ENCODE measurements at places on chromosomes 12 and 14. TPM values are rescaled to one million over a fixed set of nuclear protein-coding genes. Genes with fewer than 3 reads are reported as not detected.
A peak's percentile ranks its signal among the peaks of the same experiment; 100 is the strongest.

DNA sequence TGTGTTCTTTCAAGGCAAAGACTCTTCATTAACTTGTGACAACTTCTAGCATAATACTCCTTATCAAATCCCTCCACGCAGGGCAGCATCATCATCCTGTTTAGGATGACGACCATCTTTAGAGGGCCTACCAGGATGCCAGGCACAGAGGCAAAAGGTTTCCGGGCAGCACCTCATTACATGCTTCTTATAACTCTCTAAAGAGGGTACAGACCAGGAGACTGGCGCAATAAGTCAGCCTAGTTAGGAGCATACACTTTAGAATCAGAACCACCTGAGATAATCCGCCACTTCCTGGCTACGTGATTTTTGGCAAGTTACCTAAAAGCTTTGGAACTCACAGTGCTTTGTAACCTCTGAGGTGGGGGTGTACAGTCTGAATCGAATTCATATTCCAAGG lies 136.0 kb upstream of the NOS1 start:
- no peaks in the 10 kb centered on the region for H3K27me3 ChIP-seq
- H3K36me3 ChIP-seq: no peaks in the 10 kb centered on the region
- DNase-seq: no peak
- no peak overlapping the region for H3K27ac ChIP-seq
- H3K4me3 ChIP-seq: no peak overlapping the region

DNA sequence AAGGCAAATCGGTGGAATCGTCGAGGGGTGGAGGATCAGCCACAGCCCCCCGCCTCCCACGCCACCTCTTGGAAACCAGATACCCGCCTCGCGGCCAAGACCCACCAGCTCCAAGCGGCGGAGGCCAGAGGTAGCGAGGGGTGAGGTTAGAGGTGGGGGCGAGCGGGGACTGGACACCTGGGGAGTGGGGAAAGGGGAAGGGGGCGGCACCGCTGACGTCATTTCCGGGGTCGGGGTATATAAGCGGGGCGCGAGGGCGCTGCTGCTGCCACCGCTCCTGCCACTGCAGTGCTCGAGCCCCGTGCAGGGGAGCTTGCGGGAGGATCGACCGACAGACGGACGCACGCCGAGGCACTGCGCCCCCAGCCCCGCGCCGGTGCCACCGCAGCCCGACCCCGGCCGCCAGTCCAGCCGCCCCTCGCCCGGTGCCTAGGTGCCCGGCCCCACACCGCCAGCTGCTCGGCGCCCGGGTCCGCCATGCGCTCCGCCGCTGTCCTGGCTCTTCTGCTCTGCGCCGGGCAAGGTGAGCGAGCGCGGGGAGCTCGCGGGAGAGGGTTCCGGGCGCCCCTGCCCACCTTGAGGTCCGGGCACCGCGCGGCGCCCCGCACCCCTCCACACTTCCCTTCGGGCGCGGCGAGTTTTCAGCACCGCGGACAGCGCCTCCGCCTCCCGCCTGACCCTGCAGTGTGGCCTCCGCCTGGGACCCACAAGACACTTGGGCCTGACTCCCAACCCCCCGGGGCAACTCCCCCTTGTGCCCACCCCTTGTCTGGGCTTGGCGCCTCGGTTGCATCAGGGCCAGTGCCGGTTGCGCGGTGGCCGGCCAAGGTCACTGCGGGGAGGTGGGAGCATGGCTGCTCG lies at the start of gene CHGA:
Gene CHGA, plus strand, starts transcription at position 268 of the 861 bp plus-strand sequence. Its CDS starts 210 bp downstream, at position 478.
- H3K4me1 ChIP-seq: no peaks in the 10 kb centered on the region
- H3K27me3 ChIP-seq: peaks cover 11% of the 10 kb centered on the region
- no peaks in the 10 kb centered on the region for H3K36me3 ChIP-seq
- no peak within 1 kb of the TSS for H3K4me3 ChIP-seq
- DNase-seq: peak; percentile 41

DNA sequence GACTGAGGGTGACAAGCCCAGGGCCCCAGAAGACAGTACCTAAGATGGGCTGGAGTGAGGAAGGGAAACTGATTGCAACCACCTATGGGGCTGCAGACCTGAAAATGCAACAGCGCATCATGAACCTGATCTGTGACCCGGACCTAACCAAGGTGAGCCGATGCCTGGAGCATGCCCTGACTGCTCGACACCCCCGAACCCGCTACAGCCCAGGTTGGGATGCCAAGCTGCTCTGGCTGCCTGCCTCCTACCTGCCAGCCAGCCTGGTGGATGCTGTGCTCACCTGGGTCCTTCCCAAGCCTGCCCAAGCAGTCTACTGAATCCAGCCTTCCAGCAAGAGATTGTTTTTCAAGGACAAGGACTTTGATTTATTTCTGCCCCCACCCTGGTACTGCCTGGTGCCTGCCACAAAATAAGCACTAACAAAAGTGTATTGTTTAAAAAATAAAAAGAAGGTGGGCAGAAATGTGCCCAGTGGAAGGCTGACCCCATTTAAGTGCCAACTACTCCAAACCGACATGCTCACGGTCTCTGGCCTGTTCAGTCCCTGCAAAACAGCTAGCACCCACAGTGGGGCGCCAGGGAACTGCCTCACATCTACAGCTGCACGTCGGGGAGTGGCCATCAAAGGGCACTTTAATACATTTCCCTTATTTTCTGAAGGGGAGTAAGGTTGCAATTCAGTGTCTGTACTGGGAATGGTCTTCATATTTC lies 4.2 kb downstream of the RDH5 start:
- no peak overlapping the region for H3K27ac ChIP-seq
- H3K27me3 ChIP-seq: no peaks in the 10 kb centered on the region
- peak; percentile 79 for DNase-seq
- H3K4me1 ChIP-seq: peaks cover 25% of the 10 kb centered on the region
- no peaks in the 10 kb centered on the region for H3K36me3 ChIP-seq
- H3K4me3 ChIP-seq: no peak overlapping the region

DNA sequence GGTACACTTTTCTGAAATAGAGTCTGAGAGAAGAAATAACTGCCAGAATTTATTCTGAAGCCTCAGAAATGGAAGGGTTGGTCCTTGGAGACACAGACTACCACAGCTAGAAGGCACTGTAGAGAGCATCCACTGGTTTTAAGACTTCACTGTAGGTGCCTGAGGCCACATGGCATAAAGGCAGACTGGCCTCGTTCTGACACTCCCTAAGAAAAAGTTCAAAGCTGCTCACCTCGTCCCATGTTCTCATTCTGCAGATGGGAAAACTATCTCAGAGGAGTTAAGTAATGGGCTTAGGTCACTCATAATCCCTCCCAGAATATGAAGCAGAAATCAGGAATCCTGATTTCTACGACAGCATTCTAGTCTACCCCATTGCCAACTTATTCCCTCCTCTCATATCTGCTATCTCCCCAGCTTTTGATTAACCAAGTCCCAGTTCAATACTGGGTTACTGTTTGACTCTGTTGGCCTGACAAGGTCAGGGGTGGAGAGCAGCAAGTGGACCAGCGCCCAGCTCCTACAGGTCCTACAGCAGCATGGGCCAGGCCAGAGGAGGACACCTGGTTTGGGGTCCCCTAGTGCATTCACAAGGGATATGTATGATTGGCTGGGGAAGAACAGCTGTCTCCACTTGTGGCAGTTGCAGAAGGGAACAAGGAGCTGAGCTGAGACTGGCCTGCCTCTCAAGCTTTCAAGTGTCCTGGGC lies 3.7 kb downstream of the ITGA5 start:
- H3K4me1 ChIP-seq: no peaks in the 10 kb centered on the region
- DNase-seq: no peak
- peaks cover 9% of the 10 kb centered on the region for H3K27me3 ChIP-seq
- peak overlapping the region; percentile 26 for H3K27ac ChIP-seq
- H3K4me3 ChIP-seq: peak overlapping the region; percentile 3

DNA sequence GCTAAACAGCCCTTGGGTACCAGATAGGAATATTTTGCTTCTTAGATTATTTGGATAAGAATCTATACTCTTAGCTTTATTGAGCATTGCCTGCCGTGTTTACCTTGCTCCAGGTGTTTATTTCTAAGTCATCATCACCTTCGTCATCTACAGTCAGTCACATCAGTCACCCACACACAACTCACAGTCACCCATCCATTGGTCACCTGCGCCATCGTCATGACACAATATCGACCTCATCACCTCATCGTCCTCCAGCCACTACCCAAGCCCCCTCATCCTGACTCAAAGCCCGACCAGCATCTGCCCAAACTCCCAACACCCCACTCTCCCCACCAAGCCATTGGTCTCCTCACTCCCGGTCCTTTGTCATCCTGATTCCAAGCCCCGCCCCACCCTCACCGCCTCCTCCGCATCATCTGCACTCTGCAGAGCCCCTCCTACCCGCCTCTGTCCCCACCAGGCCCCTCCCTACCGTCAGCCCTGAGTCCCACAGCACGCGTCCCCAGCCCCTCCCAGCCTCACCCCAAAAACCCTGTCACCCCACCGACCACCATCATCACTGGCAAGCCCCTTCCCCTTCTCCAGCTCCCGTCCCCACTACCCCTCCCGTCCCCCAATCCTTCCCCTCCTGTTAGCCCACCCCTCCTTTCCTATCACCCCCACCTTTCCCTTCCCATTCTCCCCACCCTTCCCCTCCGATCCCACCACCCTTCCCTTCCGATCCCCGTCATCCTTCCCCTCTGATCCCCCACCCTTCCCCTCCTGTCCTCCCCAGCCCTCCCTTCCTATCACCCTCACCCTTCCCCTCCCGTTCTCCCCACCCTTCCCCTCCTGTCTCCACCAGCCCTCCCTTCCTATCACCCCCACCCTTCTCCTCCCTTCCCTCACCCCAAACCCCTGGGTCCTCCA lies 9.8 kb downstream of the DLK1 start:
- H3K36me3 ChIP-seq: no peaks in the 10 kb centered on the region
- H3K27ac ChIP-seq: no peak overlapping the region
- DNase-seq: no peak
- no peak overlapping the region for H3K4me3 ChIP-seq

- no peaks in the 10 kb centered on the region for H3K4me1 ChIP-seq
- no peak overlapping the region for H3K27ac ChIP-seq
- H3K27me3 ChIP-seq: no peaks in the 10 kb centered on the region
- DNase-seq: no peak
- no peaks in the 10 kb centered on the region for H3K36me3 ChIP-seq
These were observed 92.1 kb downstream of the ESR2 start for GRCh38 chr14:64201921-64202545.

GRCh38 chr14:95127531-95127911 lies 29.8 kb downstream of the DICER1 start:
- H3K27ac ChIP-seq: no peak overlapping the region
- no peaks in the 10 kb centered on the region for H3K27me3 ChIP-seq
- H3K4me3 ChIP-seq: no peak overlapping the region
- H3K4me1 ChIP-seq: no peaks in the 10 kb centered on the region
- H3K36me3 ChIP-seq: no peaks in the 10 kb centered on the region

DNA sequence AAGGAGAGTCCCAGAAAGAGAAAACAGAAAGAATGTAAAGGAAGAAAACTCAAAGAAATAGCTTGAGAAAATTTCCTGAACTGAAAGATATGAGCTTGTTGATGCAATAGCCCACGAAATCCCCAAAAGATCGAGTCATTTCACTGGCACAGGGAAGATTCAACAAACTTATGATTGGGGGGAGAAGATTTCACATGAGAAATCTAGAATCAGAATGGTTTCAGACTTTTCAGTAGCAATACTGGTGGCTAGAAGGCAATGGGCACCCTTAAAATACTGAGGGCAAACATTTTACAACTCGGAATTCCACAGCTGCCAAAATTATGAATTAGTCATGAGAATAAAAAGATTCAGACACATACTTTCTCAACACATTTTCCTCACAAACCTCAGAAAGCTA lies 8.9 kb upstream of the KRT7 start:
- H3K27ac ChIP-seq: no peak overlapping the region
- DNase-seq: no peak
- H3K4me3 ChIP-seq: no peak overlapping the region

Gene RPL10L
- 5.2 TPM for total RNA-seq

Measured in colonic mucosa (tissue), 4 donors.